ENCODE measurements at places on chromosomes 5 and 9.

GRCh38 chr5:81165493-81166119 lies 67.5 kb upstream of the CKMT2 start:
- peak; percentile 32 for DNase-seq

DNA sequence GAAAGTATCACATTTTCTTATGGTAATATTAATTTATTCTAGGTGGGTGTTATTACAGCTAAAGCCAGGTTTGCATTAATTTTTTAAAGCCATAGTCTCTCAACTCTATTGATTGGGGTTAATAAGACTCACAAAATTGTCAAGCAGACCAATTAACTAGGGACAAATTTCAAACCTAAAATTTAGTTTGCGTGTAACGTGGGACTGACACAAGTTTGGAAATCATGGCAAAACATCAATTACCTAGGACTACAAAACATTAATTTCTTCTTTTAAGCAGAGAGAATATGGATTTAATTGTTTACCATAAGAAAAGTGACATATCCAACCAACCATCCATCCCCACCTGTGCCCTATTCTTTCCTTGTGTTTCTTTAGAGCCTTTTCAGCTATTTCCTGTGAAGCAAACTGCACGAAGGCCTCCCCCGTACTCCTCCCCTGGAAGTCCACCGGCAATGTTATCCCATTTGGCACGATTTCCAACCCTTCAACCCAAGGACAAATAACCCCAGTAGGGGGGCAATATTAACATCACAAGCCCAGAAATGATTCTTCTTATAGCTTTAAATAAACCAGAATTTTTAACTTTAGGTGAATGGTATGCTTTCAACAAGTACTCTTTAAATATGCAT lies 4.4 kb downstream of the HNRNPH1 start:
- DNase-seq: no peak

DNA sequence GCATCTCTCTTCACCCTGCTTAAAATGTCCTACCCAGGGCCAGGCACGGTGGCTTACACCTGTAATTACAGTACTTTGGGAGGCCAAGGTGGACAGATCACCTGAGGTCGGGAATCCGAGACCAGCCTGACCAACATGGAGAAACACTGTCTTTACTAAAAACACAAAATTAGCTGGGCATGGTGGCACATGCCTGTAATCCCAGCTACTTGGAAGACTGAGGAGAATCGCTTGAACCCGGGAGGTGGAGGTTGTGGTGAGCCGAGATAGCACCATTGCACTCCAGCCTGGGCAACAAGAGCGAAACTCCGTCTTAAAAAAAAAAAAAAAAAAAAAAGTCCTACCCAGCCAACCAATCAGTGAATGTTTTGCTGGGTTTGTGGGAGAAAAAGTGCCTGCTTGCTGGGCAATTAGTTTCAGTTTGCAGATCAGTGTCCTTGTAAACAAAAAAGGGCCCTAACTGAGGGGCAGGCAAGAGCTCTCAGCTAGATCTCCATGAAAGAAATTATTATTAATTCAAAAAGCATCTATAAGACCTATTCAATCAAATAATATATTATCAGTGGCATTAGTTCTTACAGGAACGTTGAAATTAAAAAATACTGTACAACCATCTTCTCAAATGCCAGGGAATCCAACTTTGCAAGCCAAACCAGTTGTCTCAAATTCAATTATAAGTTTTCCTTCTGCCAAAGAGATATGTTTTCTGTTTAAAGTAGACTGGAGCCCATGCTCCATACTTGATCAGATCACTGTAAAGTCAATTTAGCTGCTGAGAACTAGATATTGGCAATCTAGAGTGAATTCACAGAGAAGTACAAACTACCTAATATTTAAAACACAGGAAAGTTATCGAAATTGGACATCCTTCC lies 3.9 kb downstream of the MEGF9 start:
- DNase-seq: no peak

GRCh38 chr9:97447001-97447400 lies 35.1 kb downstream of the TDRD7 start:
- DNase-seq: no peak

- DNase-seq: no peak
These were observed 15.9 kb downstream of the PTAR1 start for GRCh38 chr9:69743930-69744329.
